A549 (cell line): ENCODE measurements at places on chromosomes 2 and 18. TPM values are rescaled to one million over a fixed set of nuclear protein-coding genes. Genes with fewer than 3 reads are reported as not detected.

ADD2 gene
- 18.0 to 21.4 TPM (median 20.7 TPM) in 3 replicates for polyA plus RNA-seq

TCF23 gene
- not detected in 3 replicates for polyA plus RNA-seq

- DNase-seq: no peak
These were observed 207.6 kb downstream of the MGAT5 start for GRCh38 chr2:134461511-134461910.

- DNase-seq: no peak
These were observed 17.1 kb upstream of the VWC2L start for GRCh38 chr2:214393796-214394195.

DNA sequence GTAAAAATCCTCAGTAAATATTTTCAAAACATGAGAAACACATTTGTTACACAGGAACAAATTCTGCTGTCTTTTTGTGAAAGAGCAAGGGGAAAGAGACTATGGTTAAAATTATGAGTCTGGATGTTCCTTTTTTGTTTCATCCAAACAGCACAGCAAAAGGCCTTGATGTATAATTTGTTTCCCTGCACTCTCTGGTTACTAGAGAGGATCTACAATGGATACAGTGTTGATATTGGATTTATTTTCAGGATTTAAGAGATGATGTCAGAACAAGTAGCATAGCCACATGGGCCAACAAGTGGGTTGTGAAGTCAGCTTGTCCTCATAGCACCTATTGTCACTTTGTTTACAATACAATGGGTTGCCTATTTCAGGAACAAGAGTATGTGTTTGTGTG, 11.3 kb upstream of the ERBB4 start:
- no peak for DNase-seq

DNA sequence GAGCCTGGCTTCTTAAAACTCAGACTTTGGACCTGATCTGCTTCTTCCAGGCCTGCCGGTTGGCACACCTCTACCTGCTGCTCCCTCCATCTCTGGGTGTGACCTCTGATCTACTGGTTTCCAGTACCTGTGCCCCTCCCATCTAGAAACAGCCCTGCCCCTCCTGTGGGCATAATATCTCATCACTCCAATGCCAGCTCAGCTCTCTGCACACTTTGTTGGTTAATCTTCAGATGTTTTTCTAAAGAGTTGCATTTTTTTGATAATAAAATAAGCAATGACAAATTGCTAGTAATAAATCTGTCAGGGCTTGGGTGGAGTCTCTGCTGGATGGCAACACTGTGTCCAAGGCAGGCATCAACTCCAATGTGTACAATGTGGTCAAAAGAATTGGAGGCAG, 89.6 kb upstream of the PPP1CB start:
- peak; percentile 24 for DNase-seq

GRCh38 chr18:40048886-40049650, 1906.0 kb upstream of the PIK3C3 start:
- no peak for DNase-seq

C2orf72 gene
- 4.1 to 5.2 TPM (median 4.9 TPM) in 3 replicates for polyA plus RNA-seq
